ENCODE measurements at places on chromosomes 5 and 9. TPM values are rescaled to one million over a fixed set of nuclear protein-coding genes. Genes with fewer than 3 reads are reported as not detected.

The STING1 gene
- 185 TPM for polyA plus RNA-seq

The C7 gene
- polyA plus RNA-seq, result 0.37 TPM

The FGF1 gene
- not detected for polyA plus RNA-seq

The CDC25C gene
- 5.5 TPM for polyA plus RNA-seq

The COL15A1 gene
- polyA plus RNA-seq, result not detected

The CCDC192 gene
- not detected for polyA plus RNA-seq

The NUTM2F gene
- polyA plus RNA-seq, result not detected

The ITK gene
- not detected for polyA plus RNA-seq

The QRFP gene
- polyA plus RNA-seq, result not detected

The COL23A1 gene
- polyA plus RNA-seq, result not detected

The GABRA1 gene
- not detected for polyA plus RNA-seq

The NOP16 gene
- 31.1 TPM for polyA plus RNA-seq

The CLIC3 gene
- polyA plus RNA-seq, result 2.3 TPM

The INSL4 gene
- polyA plus RNA-seq, result not detected

The TRIM32 gene
- polyA plus RNA-seq, result 10.5 TPM

The SETX gene
- polyA plus RNA-seq, result 19.6 TPM

The TMOD1 gene
- polyA plus RNA-seq, result 0.13 TPM

The SLC35D2 gene
- 15.6 TPM for polyA plus RNA-seq

The GRXCR2 gene
- not detected for polyA plus RNA-seq

The GADD45G gene
- polyA plus RNA-seq, result 0.46 TPM

The ANKRD18A gene
- polyA plus RNA-seq, result 0.11 TPM

The IRX2 gene
- polyA plus RNA-seq, result not detected

The ARSI gene
- polyA plus RNA-seq, result 0.03 TPM

The FAM163B gene
- polyA plus RNA-seq, result not detected

The GDNF gene
- polyA plus RNA-seq, result not detected
